ENCODE measurements at places on chromosomes 16 and 17.
A peak's percentile ranks its signal among the peaks of the same experiment; 100 is the strongest.

DNA sequence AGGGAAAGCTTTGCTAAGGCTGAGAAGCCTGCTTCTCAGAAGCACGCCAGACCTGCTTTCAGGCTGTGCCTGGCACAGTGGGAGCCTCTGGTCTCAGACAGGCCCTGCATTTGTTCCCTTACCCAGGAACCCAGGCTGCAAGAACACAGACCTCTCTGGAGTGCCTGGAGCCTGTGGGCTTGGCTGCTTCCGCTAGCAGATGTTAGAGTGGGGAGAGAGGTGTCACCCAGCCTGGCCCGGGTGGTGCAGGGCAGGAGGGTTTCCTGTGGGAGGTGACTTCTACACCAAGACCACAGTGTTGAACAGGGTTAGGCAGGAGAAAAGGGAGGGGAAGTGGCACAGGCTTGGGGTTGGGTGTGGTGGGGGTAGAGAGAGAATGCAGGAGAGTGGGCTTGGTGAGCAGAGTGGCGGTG lies 35.8 kb upstream of the ADGRG1 start:
- DNase-seq: no peak

- no peak for DNase-seq
Measured at GRCh38 chr17:40295488-40296436, 8.1 kb downstream of the CDC6 start.

DNA sequence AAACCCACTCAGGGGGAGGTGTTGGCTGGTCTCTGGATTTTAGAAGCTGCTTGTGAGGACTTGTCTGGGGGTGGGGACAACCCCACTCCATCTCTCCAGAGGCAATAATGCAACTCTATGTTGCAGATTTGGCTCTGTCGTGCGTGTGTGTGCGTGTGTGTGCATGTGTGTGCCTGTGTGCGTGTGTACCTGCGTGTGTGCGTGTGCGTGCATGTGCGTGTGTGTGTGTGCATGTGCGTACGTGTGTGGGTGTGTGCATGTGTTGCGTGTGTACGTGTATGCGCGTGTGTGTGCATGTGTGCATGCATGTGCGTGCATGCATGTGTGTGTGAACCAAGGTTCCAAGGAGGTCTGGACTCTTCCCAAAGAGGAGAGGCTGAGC lies 120.4 kb upstream of the LHX1 start:
- no peak for DNase-seq

- DNase-seq: peak; percentile 33
Measured at GRCh38 chr17:72426948-72427760, 306.3 kb downstream of the SOX9 start.

- no peak for DNase-seq
Measured at GRCh38 chr17:75049706-75050105, 2.7 kb downstream of the KCTD2 start.

DNA sequence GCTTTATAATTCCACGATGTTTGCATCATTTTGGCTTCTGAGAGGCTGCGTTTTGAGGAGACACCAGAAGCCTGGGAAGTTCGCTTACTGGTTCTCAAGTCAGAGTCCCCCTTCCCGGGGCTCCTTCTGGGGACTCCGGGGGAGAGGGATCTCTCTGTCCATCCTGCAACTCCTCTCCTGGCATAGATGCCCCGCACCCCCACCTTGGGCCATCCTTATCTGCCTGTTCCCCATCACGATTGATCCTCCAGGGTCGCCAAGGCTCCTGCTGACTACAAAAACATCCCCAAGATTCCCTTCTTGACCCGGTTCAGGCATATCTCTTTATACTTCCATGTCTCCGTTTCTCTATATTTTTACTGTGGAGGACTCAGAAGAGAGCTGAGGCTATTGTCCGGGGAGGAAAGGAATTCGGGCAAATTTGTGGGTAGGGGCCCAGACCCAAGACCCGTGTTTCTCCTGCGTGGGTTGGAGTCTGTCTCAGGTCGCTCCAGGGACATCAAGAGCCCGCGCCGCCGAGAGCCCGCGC lies 18.4 kb upstream of the HOXB13 start:
- no peak for DNase-seq

DNA sequence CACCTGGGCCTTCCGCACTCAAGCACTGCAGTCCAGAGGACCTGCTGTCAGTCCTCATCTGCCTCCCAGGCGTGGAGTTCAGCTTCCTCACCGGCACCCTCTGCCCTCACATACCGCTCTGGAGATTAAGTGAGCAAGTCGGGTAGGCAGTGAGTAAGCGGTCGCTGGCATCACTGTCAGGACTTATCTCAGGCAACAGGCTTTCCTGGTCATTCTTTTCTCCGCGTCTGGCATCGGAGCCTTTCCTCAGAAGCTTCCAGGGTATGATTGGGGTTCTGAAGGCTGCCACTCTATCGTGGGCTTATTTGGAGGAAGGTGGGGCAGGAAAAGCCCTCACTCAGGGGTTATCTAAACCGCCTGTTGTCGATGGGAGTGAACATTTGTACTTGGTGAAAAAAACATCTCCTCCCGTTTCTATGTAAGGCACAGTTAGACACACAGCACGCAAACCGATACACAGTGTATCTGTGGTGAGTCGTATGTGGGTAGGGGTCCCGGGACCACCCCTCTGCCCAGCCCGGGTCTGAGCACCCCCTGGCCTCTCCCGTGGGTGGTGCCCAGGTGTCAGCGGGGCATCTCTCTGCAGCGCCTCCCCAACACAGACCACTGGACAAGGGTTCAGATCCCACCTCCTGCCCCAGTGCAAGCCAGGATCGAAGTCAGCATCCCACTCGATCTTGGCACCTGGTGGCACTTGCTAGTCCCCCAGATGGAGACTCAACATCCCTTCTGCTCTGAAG lies 92.5 kb upstream of the PLCG2 start:
- DNase-seq: no peak

DNA sequence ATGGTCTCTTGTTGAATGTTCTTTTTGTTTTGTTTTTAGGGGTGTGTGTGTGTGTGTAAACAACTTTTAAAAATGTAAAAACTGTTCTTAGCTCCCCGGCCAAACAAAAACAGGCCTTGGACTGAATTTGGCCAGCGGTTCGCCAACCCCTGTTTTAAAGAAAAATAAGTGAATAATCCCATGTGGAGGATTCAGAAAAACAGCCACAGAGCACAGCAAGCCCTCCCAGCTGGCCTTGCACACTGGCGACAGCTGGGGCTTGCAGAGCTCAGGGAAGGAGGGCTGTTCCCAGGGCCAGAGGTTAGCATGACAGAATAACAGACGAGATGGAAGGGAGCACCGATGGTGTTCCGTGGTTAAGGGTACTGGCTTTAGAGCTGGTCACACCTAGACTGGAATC lies 39.0 kb downstream of the EMP2 start:
- DNase-seq: no peak

DNA sequence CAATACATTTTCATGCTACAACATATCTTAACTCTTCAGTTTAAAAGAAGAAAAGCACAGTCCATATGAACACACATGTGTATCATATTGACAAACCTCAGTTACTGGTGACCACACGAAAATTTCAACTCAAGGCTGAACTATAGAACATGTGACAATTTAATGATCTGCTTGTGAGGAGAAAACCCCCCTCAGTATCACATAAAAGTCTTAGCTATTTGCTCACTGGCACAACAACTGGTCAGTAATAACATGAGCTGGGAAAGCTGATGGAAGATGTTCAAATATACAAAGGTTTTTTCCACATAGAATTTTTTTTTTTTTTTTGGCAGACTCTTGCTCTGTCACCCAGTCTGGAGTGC lies 19.5 kb downstream of the ZNF652 start:
- no peak for DNase-seq

DNA sequence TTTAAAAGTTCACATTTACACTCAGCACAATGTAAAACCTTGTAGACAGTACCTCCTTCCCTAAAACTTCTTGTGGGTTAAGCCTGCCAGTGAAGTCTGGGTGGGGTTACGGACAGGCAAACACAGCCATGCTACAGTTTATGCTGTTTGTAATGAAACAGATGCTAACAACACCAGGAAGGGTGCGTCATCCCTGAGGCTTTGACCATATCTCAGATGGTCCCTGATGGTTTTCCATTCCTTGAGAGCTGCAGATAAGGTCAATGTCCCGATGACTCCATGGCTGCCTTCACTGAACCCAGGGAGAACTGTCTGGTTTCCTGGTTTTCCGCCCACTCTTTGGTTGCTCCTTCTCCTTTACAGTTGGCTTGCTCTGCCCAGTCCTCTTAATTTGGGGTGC lies 29.1 kb downstream of the GAS7 start:
- DNase-seq: peak; percentile 40

DNA sequence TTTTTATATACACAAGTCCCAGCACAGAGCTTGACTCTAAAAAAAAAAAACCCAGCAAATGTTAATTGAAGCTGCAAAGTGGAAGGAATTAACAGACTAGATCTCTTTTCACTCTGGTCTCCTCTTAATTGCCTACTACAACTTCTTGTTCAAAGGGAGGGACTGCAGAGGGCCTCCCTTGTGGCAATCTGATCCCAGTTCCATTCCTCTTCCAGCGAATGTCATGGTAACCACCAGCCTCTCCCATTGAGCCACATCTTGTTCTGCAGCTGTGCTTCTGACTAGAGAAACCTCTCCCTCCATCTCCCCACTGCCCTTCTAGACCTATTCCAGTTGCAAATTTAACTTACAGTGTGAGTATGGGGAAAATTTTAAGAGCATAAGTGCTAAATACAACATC lies 5.9 kb downstream of the SUPT6H start:
- DNase-seq: no peak

GRCh38 chr16:57658878-57659674 lies 9.0 kb upstream of the ADGRG3 start:
- DNase-seq: no peak

DNA sequence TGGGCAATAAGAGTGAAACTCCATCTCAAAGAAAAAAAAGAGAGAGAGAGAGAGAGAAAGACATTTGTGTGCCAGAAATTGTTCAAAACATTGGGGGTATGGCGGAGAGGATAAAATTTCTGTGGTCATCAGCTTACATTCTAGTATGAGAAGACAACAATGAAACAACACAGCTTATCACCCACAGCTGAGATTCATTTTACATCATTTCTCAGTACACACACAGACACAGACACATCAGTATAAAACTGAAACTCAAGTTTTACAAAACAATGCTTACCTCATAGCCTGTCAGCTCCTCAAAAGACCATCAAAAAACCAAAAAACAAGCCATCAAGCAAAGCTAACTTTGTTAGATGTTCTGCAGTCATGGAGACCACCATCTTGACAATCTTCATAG lies 31.4 kb upstream of the CNEP1R1 start:
- no peak for DNase-seq

DNA sequence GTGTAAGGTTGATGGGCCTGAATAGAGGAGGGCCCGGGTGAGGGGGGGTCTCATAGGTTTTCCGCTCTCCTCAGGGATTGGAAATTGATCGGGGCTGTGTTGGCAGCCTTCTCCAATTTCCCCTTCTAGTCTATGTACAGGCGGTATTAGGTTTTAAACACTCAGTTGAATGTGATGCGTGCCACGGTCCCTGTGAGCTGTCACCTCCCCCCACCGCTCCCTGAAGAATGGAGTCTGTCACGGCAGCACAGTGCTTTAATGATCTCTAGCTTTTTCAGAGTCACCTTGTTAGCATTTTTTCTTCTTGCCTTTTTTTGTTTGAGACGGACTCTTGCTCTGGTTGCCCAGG lies 800 bp downstream of the COX4I1 start:
- DNase-seq: peak; percentile 57

DNA sequence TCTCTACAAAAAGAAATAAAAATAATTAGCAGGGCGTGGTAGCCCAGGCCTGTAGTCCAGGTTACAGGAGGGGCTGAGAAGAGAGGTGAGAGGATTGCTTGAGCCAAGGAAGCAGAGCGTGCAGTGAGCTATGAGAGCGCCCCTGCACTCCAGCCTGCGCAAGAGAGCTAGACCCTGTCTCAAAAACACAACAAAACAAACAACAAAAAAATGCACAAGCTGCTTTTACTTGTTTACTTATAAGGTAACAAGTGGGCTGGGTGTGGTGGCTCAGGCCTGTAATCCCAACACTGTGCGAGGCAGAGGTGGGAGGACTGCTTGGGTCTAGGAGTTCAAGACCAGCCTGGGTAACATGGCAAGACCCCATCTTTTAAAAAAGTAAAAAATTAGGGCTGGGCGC lies 1.7 kb downstream of the CYTH1 start:
- no peak for DNase-seq

- no peak for DNase-seq
Measured at GRCh38 chr16:88550246-88550661, 19.9 kb upstream of the ZC3H18 start.

- no peak for DNase-seq
Measured at GRCh38 chr17:40938981-40939380, 1.5 kb upstream of the KRT23 start.

DNA sequence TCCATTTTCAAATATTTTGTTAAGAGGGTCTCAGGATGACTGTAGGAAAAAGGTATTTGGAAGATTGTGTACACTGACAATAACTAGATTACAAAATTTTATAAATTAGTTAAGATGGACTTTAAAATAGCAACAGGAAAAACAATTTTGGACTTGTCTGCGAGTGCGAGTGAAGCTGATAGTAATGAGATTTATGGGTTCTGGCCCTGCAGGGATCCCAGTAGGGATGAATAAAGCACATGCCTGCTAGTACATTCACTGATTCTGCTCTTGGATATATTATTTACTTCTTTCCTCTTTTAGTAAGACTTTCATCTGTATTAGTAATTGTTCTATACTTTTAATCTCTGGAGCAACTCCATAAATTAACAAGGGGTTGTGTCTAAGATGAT lies 28.2 kb downstream of the PRKCA start:
- DNase-seq: no peak

- DNase-seq: no peak
Measured at GRCh38 chr16:67992661-67993206, 6.5 kb downstream of the DPEP2 start.

GRCh38 chr16:29975811-29976511 lies 2.3 kb downstream of the TAOK2 start:
- peak; percentile 11 for DNase-seq

GRCh38 chr17:55351226-55351625 lies 70.4 kb downstream of the MMD start:
- no peak for DNase-seq

- DNase-seq: no peak
Measured at GRCh38 chr16:35194681-35195080, 1735.3 kb downstream of the TP53TG3F start.

DNA sequence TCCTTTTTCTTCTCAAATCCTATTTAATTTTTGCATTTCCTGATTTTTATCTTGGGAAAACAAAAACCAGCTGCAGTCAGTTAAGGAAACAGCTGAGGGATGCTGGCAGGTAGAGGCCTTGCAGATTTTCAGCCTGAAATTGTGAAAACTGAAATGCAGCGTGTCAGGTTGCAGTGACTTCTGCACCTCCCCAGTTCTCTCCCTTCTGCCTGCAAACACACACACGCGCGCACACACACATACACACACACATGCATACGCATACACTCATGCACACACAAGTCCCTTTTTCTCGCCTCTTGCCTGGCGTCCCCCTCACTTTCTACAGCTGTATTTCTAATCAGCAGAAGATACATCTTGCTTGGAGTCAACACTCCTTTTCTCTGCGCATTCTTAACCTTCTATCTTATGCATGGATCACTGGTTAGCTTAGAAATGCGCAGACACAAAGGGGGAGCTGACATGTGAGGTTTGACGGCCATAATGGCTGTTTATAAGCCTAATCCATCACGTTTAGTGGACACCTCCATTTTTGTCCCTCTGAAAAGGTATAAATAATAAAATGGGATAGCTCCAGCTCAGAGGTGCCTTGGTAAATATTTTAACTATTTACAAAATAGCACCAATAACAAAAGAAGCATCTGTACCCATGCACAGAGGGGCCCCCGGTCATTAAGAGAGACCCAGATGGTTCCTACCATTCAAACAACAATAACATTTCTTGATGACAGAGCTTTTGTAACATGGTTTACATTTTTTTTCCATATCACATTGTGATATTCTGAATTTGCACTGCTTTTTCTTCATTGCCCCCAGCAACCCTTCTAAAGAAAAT lies 392.1 kb upstream of the SALL1 start:
- no peak for DNase-seq

Data from ELR (cell line).